ENCODE measurements at places on chromosomes 1 and 21.
A peak's percentile ranks its signal among the peaks of the same experiment; 100 is the strongest.

GRCh38 chr1:5769146-5769545 lies 223.1 kb downstream of the NPHP4 start:
- DNase-seq = no peak

GRCh38 chr1:26697978-26698849 lies 2.4 kb downstream of the ARID1A start:
- DNase-seq = no peak

- no peak for DNase-seq
These were observed 26.4 kb upstream of the ROR1 start for GRCh38 chr1:63747445-63747844.

- DNase-seq = no peak
These were observed 197.2 kb downstream of the RWDD3 start for GRCh38 chr1:95431235-95431634.

GRCh38 chr21:46160657-46160906 lies 5.2 kb upstream of the FTCD start:
- DNase-seq = no peak

DNA sequence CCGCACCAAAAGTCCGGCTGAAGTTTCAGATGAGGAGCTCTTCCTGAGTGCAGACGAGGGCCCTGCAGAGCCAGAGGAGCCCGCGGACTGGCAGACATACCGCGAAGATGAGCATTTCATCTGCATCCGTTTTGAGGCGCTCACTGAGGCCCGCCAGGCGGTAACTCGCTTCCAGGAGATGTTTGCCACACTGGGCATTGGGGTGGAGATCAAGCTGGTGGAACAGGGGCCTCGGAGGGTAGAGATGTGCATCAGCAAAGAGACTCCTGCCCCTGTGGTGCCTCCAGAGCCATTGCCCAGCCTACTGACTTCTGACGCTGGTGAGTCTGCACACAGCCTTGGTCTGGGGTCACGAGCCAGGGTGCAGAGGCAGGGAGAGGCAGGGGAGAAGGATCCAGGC lies 84.7 kb downstream of the TRIM11 start:
- no peak for DNase-seq

GRCh38 chr1:40796939-40797667 lies 13.5 kb downstream of the KCNQ4 start:
- no peak for DNase-seq

GRCh38 chr1:54835970-54836369 lies 34.8 kb upstream of the TTC22 start:
- no peak for DNase-seq

- no peak for DNase-seq
These were observed 43.0 kb downstream of the ACOT7 start for GRCh38 chr1:6350416-6351088.

DNA sequence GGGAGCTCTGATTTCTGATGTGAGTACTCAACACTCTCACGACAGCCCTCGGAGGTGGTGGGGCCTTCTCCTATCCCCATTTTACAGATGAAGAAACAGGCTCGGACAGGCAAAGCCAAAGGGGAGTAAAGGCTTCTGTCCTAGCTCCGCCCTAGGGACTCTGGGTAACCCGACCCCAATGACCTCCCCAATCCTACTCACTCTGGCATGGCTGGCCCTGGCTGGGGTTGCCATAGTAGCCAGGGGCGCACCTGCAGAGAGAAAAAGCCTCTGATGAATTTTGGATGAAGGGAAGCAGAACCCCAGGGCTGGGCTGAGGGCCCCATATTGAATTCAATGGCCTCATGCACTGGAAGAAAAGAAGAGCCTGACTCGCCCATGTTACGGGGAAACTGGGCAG lies 61.1 kb downstream of the LDLRAD2 start:
- no peak for DNase-seq

DNA sequence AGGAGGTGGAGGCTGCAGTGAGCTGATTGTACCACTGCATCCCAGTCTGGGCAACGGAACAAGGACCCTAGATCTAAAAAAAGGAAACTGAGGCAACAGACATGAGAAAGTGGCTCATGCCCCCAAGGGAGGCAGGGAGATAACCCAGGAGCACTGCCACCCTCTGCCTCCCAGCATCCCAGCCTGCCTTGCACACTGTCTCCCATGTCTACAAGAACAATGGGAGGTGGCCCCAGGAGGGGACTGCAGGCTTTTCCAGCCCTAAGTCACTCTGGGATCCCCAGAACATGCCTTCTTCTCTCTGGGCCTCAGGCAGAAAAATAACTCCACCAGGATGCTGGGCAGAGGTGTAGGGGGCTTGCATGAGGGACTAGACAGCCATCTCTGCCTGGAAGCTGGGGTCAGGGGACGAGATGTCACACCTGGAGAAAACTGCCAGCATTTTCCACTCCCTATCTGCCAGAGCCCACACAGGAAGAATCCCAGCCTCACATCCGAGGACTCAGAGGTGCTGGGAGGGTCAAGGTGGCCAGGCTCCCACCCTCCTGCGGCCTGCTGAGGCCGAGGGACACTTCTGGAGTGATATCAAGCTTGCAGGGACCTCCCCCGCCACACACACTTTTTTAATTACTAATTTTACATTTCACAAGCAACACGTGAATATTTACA lies 21.4 kb downstream of the RUNX3 start:
- DNase-seq = no peak

GRCh38 chr1:169608226-169608625 lies 21.7 kb downstream of the SELP start:
- no peak for DNase-seq

- no peak for DNase-seq
These were observed 3.7 kb downstream of the ITGB2 start for GRCh38 chr21:44916965-44917364.

DNA sequence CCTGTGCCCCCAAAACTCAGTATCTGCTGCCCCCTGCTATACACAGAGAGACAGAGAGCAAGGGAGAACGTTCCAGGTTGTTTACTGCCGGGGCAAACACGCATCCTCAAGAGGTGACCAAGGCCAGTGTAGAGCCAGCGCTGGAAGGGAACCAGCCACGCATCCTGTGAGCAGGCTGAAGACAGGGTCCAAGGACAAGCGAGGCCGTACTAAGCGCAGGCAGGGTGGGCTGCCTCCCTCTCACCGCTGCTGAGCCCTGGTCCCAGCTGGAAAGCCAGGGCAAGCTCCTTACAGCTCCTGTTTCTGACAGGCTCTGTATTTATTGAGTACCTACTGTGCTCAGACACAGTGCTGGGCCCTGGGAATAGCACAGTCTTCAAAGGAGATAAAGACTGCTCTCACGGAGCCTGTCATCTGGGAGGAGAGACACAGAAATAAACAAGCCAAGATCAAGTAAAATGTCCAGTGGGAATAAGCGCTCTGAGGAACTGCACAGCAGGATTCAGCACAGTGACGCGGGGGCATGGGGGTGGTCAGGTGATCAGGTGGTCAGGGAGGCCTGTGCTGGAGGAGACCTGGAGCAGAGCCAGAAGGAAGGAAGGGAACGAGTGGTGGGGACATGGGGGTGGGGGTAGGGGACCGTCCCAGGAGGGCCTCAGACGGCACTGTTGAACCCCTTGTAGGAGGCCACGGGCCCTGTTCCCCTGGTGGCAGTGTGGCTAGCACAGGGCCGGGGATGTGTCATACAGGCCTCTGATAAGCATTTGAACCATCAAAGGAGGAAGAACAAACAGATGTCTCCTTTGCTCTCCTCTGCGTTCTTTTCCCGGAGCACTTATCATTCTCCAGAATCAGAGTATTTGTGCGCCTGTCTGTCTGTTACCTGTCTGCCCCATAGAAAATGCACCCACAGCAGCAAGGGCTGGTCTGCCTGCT lies 37.8 kb upstream of the EFHD2 start:
- DNase-seq = no peak

GRCh38 chr1:115545096-115545720 lies 96.6 kb upstream of the VANGL1 start:
- no peak for DNase-seq

GRCh38 chr1:39850606-39851216 lies 32.6 kb downstream of the TRIT1 start:
- no peak for DNase-seq

GRCh38 chr1:207970329-207971233 lies 59.7 kb upstream of the CD34 start:
- no peak for DNase-seq

DNA sequence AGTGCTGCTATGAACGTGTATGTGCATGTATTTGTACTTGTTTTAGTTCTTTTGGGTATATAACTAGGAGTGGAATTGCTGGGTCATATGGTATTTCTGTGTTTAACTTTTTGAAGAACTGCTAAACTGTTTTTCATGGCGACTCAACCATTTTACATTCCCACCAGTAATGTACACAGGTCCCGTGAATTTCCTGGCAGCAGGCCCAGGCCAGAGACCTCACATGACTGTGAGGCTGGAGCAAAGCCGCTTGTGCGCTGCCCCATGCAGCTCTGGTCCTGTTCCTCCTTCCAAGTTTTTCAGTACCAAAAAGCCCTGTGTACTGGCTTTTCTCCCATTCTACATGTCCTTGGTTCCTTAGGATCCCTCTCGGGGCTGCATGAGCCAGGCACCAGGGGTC lies 29.6 kb downstream of the ACOT11 start:
- DNase-seq = no peak

DNA sequence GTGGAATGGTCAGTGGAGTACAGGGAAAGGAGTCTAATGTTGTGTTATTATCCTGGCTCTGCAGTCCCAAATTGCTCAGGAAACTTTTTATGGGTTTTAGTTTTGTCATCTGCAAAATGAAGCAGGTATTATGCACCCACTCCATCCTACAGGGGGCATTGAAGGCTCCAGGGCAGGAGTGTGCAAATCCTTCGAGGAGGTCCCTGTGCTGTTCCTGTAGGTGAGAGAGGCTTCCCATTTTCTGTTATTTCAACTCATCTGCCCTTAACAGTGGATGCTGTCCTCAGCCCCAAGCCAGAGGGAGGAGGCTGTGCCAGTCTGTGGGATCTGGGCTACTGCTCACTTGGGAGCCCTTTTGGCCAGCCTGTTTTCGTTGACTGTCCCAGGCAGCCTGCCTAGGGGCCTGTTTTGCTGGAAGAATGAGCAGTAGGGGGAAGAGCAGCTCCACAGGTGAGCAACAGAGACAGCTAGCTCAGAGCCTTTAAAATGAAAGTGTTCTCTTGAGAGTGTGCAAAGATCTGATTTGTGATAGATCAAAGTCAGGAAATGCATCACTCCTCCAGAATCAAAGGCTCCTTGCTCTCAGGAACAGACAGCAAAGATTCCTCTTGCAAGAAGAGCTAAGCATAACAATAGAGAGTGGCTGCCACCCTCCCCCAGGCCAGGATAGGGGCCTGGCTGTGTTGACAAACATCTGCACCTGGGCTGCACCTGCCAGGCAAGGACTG lies 317.6 kb upstream of the PROX1 start:
- DNase-seq = peak; percentile 6

- DNase-seq = no peak
These were observed 8.3 kb downstream of the CDKN2C start for GRCh38 chr1:50978144-50978851.

- no peak for DNase-seq
These were observed 50.7 kb downstream of the APP start for GRCh38 chr21:26119906-26120305.

DNA sequence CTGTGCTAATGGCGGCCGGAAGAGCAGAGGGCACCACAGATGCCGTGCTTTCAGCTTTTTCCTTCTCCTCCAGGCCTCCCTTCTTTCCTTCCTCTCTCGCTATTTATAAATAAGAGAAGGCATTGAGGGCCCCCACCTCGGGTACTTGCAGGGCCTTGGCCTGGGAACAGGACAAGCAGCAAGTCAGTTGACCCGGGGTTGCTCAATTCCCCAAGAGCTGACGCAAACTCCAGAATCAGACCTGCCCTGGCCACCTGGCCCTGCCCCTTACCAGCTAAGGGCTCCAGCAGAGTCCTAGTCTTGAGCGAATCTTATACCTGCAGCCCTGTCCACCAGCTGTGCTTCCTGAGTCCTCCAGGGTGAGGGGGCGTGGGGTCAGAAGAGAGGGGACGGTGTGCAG lies 13.5 kb downstream of the TNFRSF1B start:
- no peak for DNase-seq
